Immature natural killer cell (primary cell): ENCODE measurements at places on chromosomes 5 and 9.

DNA sequence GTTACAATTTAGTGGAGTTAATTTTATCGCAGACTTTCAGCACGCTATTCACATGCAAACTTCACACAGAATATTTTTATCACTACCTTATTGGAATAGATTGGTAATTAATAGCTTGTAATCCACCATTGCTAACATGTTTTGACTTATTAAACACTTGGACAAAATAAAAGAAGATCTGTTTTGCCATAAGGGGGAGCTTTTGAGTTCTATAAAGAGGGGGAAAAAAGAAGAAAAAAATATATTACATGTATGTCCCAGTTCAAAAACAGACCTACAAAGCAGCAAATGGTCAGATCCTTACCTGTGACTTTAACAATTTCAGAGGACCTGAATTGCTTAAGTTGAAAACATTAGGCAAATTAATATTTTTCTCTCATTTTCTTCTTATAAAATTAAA, 1.2 kb upstream of the PAPPA start:
- no peak for DNase-seq

DNA sequence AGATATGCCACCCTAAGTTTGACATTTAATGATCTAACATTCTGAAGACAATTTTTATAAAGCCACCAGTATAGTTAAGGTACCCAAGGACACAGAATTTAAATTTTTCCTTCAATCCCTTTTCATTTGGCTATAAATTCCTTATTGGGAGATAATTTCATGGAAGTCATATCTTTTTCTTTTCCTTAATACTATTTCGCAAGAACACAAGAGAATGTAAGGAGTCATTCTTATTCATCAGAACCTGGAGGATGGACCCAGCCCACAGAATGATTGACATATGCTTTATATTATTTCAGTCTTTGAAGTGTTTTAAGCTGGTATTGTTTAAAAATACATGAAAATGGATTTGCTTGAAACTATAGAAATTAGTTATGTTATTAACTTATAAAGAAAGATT, 79.6 kb downstream of the DROSHA start:
- no peak for DNase-seq

DNA sequence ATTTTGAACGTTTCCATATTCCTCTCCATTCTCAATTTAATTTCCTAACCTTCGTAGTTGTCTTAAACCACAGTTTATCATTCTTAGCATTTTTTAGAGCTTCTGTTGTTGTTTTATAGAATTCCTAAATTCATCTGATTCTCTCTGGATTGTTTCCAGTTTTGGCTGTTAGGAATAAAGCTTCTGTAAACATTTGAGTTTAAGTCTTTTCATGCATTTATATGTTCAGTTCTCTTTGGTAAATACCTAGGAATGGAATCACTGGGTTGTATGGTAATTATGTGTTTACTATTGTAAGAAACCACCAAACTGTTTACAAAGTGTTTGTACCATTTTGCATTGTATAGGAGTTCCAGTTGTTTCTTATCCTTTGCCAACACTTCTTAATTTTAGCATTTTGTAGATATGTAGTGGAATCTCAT, 29.7 kb downstream of the GPR21 start:
- DNase-seq: no peak

DNA sequence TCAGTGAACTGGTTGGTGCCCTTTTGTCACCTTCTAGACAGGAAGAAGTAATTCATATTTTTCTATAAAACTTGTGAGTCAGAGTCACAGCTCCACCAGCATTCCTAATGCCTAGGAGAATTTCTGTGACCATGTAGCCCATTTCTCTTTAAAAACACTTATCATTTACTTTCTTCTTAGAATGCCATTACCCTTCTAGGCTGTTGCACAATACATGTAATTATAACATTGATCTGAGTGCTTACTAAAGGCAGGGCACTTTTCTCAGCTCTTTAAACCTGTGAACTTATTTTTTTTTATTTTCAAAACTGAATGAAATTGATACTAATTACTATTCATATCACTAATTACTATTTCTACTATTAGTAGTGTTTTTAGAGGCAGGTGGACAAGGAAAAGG, 373.7 kb downstream of the TLE4 start:
- DNase-seq: no peak

- no peak for DNase-seq
Observed at GRCh38 chr9:92077888-92078287, 37.3 kb downstream of the SPTLC1 start.

DNA sequence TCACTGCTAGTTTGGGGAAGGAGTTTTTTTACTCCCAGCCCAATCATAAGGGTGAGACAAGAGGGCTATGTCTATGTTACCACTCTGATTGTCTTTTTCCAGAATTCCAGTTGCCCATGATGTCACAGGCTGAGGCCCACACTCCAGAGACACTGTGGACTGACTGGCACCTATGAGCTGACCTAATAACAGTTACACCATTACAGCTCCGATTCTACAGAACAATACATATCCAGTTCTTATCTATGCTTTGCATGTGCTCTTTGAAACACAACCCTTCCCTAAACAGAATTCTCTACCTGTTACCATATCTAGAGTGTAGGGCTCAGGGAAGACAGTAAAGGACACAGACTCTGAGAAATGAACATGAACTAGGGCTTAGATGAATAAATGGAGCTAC, 45.7 kb upstream of the ALDOB start:
- no peak for DNase-seq

GRCh38 chr9:69946800-69947437, 96.7 kb upstream of the MAMDC2 start:
- no peak for DNase-seq

DNA sequence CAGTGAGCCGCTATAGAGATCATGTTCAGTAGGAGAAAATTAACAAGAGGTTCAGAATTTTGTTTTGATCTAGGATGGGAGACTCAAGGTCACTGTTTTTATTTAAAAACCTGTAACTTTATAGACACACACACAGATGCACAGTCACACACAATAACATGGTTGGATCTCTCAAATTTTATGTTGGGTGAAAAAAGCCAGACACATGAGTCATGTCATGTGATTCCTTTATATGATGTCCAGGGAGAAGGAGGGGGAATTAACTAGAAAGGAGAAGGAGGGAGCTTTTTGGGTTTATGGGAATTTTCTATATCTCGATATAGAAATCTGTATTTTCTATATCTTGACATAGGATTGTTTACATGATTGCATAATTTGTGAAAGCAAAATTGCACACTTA, 17.1 kb downstream of the C6 start:
- DNase-seq: no peak

DNA sequence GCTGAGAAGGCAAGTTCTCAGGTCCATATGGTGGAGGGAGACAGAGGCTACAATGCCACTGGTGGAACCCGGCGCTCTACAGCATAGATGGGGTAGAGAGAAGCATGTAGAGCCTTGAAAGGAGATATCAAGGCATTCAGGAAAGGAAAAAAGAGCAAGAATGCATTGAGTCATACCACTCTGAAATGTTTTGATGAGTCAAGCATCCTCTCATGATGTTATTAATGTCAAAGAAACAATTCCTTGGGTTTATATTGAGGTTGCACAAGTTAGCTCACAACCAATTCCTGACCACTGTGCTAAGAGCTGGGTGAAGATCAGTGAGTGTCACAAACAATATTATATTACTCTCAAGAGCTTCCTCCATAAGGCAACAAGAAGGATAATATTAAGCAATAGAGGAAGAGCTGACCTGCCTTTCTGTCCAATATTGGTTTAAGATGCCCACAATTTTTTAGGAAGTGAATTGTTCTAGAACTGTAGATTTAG, 178.0 kb downstream of the RFK start:
- no peak for DNase-seq

GRCh38 chr5:123193176-123193575, 104.1 kb downstream of the PRDM6 start:
- no peak for DNase-seq

- DNase-seq: no peak
Observed at GRCh38 chr5:58231041-58231440, 228.8 kb downstream of the PLK2 start.

DNA sequence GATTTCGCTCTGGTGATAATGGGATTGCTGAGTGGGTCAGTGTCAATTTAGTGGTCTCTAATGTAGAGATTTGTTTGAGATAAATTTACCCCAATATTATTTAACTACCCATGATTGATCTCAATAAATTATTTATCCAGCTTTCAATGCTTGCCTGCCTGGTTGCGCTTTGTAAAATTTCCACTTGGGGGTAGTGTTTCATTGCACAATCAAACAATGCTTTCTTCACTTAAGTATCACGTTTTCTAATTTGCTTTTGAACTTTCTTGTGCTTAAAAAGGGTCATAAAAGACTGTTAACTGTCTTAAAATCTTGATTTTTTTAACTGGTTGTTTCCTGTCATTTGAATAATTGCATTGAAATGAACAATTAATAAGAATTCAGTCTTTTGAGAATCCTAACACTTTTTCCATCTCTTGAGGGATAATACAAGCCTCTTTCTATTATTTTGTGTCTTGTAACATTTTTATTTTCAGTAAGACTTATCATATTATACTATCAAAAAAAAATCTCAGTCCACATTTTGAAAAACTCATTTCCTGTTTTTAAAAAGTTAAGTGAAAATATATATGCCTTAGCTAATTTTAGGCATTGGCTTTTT, 18.7 kb downstream of the HSD17B4 start:
- no peak for DNase-seq

DNA sequence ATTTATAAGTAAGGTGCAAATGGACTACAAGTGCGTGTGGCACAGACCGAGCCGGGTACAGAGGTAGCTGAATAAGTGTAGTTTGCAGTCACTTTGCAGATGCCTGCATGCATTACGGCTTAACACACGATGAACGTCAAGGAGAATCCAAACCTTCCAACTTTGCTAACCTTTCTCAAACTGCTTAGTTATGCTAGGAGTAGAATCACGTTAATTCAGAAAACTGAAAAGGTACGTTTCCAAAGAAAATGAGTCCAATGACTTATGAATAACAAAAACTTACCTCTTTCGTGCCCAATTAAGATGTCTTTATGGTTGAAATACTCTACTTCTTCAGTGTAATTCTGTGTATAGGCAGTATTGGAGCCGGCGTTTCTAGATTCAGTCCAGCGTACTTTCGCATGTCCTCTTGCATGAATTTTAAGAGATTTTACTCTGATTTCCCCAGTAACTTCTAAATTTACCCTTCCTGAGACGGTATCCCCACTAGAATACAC, 539 bp downstream of the ARRDC3 start:
- DNase-seq: peak; percentile 47

GRCh38 chr5:88707216-88707965, 175.6 kb downstream of the MEF2C start:
- no peak for DNase-seq

GRCh38 chr9:35044071-35044470, 28.4 kb downstream of the VCP start:
- no peak for DNase-seq

DNA sequence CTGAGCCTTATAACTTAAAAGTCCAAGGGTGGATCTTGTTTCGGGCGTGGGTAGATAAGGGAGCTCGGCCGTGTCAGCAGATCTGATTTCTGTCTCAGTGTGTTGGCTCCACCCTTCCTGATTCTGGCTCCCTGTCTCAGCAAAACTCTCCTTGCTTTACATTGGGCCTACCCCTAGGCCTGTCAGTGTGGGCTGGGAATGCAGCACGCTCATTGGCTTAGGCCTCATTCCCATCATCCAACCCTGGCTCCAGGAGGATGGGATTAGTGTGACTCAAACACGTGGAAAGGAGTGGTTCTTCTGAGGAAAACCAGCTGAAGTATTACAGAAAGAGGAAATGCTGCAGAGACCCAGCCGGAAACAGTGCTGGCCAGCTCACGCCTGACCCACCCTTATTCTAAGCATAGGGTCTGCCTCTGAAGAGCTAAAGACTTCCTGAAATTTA, 59.9 kb downstream of the ZFAND5 start:
- DNase-seq: peak; percentile 52

GRCh38 chr9:73684601-73685000, 532.9 kb downstream of the ANXA1 start:
- no peak for DNase-seq

DNA sequence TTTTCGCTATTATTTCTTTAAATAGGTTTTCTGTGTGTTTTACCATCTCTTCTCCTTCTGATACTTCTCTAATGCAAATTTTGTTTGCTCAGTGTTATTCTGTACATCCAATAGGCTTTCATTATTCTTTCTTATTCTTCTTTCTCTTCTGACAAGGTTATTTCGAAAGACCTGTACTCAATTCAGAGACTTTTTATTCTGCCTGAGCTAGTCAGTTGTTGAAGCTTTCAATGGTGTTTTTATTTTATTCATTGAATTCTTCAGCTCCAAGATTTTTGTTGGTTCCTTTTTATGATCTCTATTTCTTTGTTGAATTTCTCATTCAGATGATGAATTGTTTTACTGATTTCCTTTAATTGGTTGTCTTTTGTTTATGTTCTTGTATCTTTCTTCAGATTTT, 706.2 kb downstream of the NR2F1-AS1 start:
- no peak for DNase-seq

GRCh38 chr5:140245341-140245740, 57.6 kb downstream of the PFDN1 start:
- no peak for DNase-seq

DNA sequence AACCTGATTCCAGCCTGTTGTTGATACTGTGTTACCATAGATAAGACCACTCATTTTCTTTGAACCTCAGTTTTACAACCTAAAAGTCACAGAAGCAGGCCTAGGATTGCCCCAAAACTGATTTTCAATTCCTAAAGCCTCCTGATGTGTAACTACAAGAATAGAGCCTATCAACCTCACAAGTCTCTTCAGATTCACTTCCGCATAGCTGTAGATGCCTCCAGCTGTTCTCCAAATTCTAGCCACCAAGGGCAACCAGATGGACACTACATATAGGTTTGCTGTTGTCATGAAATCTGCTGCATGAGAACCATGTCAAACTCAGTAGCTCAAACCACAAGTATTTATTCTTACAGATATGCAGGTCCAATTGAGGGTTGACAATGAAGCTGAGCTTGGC, 143.5 kb downstream of the SPATA31D1 start:
- no peak for DNase-seq

DNA sequence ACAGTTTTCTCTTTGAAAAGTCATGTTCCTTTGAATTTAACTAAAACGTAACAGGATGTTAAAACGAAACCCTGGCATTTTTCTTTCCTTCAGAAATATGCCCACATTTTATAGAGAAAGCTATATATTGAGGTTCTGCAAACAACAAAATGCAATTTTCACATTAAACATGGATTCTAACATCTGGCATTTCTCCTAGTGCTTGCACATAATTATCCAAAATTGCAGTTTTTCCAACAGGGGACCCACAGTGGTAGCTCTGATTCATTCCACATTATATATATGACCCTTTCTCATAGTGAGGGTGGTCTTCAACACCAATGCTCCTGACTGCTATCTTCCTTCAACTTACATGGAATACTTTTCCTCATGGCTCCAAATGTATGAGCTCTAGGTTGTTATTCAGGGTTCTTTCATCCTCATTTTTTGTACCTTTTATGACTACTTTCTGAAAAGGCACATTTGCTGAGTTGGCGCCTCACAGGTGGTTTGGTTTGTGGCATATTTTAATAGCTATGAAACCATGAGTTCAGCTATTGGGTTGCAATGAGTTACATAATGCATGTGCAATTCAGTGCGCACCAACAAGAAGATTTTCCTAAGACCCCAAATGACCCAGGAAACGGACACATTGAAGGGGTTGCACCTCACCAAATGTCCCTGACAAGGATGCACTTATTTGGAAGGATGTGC, 551.7 kb downstream of the RAB3C start:
- no peak for DNase-seq
